MCF 10A (cell line): ENCODE measurements at places on chromosomes 12 and 14.
A peak's percentile ranks its signal among the peaks of the same experiment; 100 is the strongest.

DNA sequence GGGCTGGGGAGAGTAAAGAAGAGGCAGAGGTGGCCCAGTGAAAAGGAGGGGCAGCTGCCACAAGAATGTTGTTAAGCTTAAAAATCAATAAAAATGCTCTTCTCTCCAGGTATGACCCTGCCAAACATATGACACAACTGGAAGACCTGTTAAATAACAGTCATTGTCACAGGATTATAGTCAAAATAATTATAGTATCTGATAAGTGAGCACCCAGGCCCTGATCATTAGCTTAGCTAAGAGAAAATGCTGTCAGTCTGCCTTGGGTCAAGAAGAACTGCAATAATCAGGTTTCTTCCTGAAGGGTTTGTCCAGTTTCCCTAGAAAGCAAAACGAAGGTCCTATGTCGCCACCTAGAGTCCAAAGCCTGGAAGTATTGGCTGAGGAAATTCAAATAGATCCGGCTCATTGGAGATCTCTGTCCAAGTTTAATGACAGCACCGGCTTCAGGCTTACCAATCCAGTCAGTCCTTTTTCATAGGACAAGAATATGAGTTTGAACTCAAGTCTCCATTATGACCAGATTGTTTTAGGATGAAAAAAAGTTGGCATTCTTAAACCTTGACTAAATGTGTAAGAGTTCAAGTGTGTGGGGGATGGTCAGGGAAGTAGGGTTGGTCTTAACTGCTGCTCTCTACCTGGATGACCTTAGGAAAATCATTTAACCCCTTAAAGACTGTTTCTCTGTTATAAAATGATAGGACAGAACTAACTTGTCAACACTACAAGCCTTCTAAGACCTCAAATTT, 22.5 kb upstream of the NKX2-8 start:
- peaks cover 12% of the 10 kb centered on the region for H3K4me1 ChIP-seq
- no peak overlapping the region for H3K27ac ChIP-seq
- no peaks in the 10 kb centered on the region for H3K36me3 ChIP-seq

GRCh38 chr12:132454933-132455418, 35.0 kb upstream of the FBRSL1 start:
- peaks cover 17% of the 10 kb centered on the region for H3K27me3 ChIP-seq
- no peaks in the 10 kb centered on the region for H3K36me3 ChIP-seq
- H3K4me3 ChIP-seq: no peak overlapping the region
- DNase-seq: no peak
- no peak overlapping the region for H3K27ac ChIP-seq

GRCh38 chr14:96176275-96176674, 28.4 kb upstream of the BDKRB2 start:
- peak overlapping the region; percentile 21 for H3K27ac ChIP-seq
- H3K4me1 ChIP-seq: peaks cover 25% of the 10 kb centered on the region
- no peak for DNase-seq
- peaks cover 29% of the 10 kb centered on the region for H3K27me3 ChIP-seq

DNA sequence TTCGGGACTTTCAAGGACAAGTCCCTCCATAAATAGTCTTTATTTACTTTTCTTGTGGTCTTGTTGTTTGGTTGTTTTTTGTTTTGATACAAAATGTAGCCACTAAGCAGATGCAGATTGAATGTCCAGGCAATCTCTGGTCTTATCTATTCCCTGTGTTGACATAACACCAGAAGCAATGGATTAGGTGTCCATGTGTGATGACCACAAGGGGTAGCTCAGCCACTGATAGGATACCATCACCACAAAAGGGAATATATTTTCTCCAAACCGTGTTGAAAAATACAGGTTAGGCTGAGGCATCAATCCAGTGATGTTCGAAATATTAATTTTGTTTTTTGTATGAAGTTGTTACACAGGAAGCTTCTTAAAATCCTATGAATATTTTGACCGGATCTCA, 196.3 kb downstream of the EPS8 start:
- peak; percentile 20 for DNase-seq
- H3K4me3 ChIP-seq: no peak overlapping the region

- no peak for DNase-seq
- no peak overlapping the region for H3K27ac ChIP-seq
- no peak overlapping the region for H3K4me3 ChIP-seq
Measured at GRCh38 chr12:34400411-34400881, 378.1 kb downstream of the ALG10 start.

GRCh38 chr14:72141084-72141483, 208.9 kb downstream of the RGS6 start:
- peaks cover 2% of the 10 kb centered on the region for H3K27me3 ChIP-seq
- H3K27ac ChIP-seq: no peak overlapping the region
- H3K36me3 ChIP-seq: no peaks in the 10 kb centered on the region
- no peak overlapping the region for H3K4me3 ChIP-seq

GRCh38 chr12:47814539-47815170, 5.0 kb downstream of the HDAC7 start:
- no peaks in the 10 kb centered on the region for H3K27me3 ChIP-seq
- no peak overlapping the region for H3K27ac ChIP-seq
- H3K36me3 ChIP-seq: no peaks in the 10 kb centered on the region
- no peak overlapping the region for H3K4me3 ChIP-seq
- H3K4me1 ChIP-seq: peaks cover 70% of the 10 kb centered on the region

DNA sequence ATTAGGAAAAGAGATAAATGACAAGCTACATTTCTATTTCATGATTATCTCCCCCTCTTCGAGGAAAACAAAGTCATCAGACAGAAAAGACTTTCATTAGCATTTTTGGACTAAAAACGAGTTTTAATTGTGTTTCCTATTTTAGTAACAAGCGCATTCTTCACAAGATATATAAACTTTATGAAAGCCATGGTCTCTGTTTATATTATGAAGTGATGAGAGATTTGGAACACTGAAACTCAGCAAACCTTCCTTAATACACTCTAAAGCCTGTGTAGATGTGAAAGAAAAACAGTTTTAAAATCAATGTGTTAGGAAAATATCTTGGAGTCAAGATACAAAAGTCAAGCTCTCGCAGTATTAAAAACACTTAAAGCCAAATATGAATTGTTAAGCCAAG, 539.1 kb downstream of the LRFN5 start:
- H3K4me1 ChIP-seq: peaks cover 15% of the 10 kb centered on the region
- no peak for DNase-seq
- no peak overlapping the region for H3K4me3 ChIP-seq

DNA sequence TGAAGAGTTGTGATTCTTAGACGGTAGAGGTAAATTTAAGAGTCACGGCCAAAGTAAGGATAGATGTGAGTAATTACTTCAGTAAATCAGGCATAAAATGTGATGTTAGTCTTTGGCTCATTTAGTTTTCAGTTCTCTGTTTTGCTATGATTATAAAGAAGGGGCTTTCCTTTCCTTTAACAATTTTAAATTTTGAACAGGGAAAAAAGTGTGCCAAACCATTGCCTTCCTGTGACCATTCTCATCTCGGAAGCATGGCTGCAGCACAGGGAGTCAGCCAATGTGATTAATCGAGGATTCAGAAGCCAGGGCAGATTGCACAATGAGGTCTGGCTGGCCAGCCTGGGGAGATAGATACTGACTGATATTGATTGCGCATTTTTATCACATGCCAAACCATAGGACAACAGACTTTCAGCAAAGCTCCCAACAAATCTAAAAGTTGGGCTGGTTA, 480.2 kb upstream of the PRICKLE1 start:
- H3K36me3 ChIP-seq: no peaks in the 10 kb centered on the region
- no peak overlapping the region for H3K4me3 ChIP-seq
- DNase-seq: peak; percentile 22
- H3K27ac ChIP-seq: no peak overlapping the region
- H3K27me3 ChIP-seq: no peaks in the 10 kb centered on the region
- H3K4me1 ChIP-seq: no peaks in the 10 kb centered on the region

DNA sequence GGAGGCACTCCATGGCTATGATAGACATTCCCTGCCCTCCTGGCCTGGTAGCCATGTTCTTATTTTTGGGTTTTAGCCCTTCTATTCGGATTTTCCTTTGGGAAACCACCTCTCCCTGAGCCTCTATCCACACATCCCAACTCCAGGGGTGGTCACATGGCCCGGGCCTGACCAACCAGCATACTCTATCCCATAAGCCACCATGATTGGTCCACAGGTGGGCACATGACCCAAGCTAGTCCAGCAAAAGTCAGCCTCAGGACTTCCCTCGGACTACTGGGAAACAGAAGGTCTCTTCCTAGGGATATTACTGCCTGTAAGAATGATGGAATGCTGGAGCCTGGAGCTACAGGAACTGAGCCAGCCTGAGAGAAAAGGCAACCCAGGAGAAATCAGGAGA, 12.5 kb downstream of the PRIMA1 start:
- no peaks in the 10 kb centered on the region for H3K4me1 ChIP-seq
- DNase-seq: no peak
- H3K36me3 ChIP-seq: no peaks in the 10 kb centered on the region
- H3K27me3 ChIP-seq: no peaks in the 10 kb centered on the region
- H3K27ac ChIP-seq: no peak overlapping the region

DNA sequence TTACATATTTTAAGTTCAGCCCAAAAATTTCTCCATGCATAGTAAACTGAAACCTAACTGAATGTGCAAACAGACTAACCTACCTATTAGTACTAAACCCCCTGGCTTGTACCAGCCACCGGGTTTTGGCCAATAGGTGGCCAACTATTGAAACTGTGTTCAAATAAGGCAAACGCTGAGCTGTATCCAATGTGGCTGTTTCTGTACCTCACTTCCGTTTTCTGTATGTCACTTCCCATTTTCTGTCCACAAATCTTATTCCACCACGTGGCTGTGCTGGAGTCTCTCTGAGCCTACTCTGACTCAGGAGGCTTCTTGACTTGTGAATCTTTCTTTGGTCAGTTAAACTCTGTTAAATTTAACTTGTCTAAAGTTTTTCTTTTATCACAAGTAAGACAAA, 6.0 kb upstream of the FBXO34 start:
- no peaks in the 10 kb centered on the region for H3K27me3 ChIP-seq
- DNase-seq: no peak
- H3K36me3 ChIP-seq: no peaks in the 10 kb centered on the region
- no peaks in the 10 kb centered on the region for H3K4me1 ChIP-seq
- no peak overlapping the region for H3K27ac ChIP-seq
- H3K4me3 ChIP-seq: no peak overlapping the region
